GM12878 (cell line): ENCODE measurements at places on chromosomes 4 and X. TPM values are rescaled to one million over a fixed set of nuclear protein-coding genes. Genes with fewer than 3 reads are reported as not detected.

GRCh38 chr4:99856166-99856565 lies 38.1 kb downstream of the LAMTOR3 start:
- H3K27me3 ChIP-seq = no peaks in the 10 kb centered on the region
- peaks cover 42% of the 10 kb centered on the region for H3K4me1 ChIP-seq
- no peak overlapping the region for H3K4me3 ChIP-seq
- no peak for DNase-seq
- H3K36me3 ChIP-seq = peaks cover 14% of the 10 kb centered on the region

GRCh38 chrX:40938423-40938822 lies 146.8 kb upstream of the USP9X start:
- H3K27me3 ChIP-seq = no peaks in the 10 kb centered on the region
- H3K27ac ChIP-seq = no peak overlapping the region
- no peak overlapping the region for H3K4me3 ChIP-seq
- DNase-seq = no peak
- no peaks in the 10 kb centered on the region for H3K36me3 ChIP-seq

DNA sequence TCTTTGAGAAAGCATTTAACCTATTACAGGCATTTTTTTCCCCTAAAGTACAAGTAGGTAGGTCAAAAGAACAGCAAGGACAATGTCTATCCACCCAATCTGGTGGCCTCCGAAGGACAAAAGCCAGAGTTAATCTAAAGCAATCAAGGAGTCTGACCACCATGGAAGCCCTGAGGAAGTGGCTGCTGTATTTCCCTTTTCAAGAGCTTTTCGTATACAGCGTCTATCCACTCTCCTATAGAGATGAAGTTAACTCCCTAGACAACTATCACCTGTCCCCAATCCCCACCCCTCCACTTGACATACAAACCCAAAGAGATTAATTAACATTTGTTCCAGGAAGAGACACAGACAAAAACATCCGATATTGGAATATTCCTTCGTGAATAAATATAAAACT lies 85.5 kb downstream of the SNCA start:
- no peak overlapping the region for H3K27ac ChIP-seq
- peaks cover 2% of the 10 kb centered on the region for H3K27me3 ChIP-seq
- no peaks in the 10 kb centered on the region for H3K36me3 ChIP-seq

- DNase-seq = no peak
- H3K36me3 ChIP-seq = no peaks in the 10 kb centered on the region
- H3K27me3 ChIP-seq = no peaks in the 10 kb centered on the region
- H3K4me1 ChIP-seq = no peaks in the 10 kb centered on the region
Observed at GRCh38 chr4:145580906-145581305, 38.3 kb upstream of the MMAA start.

DNA sequence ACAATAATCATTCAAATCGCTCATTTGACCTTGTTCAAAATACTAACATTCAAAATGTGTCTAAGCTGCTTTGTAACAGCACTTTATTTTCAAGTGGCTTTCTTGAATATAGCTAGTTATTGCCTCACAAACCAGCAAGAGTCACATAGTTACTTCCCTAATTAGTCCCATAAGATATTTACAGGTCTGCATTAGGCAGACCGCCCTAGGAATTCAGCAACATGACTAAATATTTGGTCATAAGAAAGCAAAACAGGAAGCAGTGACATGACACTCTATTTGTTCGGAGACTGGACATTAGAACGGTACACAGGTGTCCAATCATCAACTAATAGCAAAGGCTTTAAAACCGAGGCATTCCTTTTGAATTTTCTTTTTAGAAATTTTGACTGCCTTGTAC lies 262.0 kb downstream of the COL25A1 start:
- H3K4me3 ChIP-seq = no peak overlapping the region
- H3K27me3 ChIP-seq = no peaks in the 10 kb centered on the region
- H3K4me1 ChIP-seq = no peaks in the 10 kb centered on the region
- no peaks in the 10 kb centered on the region for H3K36me3 ChIP-seq
- no peak for DNase-seq

- no peak overlapping the region for H3K27ac ChIP-seq
- peaks cover 22% of the 10 kb centered on the region for H3K4me1 ChIP-seq
- no peak for DNase-seq
- H3K36me3 ChIP-seq = no peaks in the 10 kb centered on the region
- H3K4me3 ChIP-seq = no peak overlapping the region
Observed at GRCh38 chr4:2768921-2769336, 12.8 kb upstream of the TNIP2 start.

DNA sequence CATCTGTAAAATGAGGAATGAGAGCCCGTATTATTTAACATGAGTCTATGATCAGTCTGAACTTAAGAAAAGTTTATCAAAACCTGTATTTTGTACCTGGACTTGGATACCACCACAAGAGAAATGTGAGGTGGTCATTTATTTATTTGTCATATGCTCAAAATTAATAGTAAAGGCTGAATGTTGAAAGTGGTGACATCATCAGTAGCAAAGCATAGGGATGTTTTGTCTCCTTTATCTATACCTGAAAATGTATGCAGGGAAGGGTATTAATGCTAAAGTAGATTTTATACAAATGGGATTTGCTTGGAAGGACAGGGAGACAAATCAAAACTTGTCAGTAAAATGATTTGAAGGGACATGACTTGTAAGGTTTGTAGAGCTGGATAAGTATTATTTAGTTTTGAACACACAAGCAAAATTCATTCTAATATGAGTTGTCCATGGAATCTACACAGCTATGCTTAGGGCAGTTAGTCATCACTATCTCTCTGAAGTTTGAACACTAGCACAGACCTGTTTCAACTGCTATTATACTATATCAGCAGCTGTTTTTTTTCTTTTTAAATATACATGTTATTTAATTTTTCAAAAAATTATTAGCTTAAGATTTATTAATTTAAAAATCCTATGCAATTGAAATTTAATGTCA lies 52.4 kb upstream of the GUCY1A1 start:
- H3K4me1 ChIP-seq = no peaks in the 10 kb centered on the region
- H3K4me3 ChIP-seq = no peak overlapping the region
- no peak for DNase-seq
- no peak overlapping the region for H3K27ac ChIP-seq
- no peaks in the 10 kb centered on the region for H3K36me3 ChIP-seq

DNA sequence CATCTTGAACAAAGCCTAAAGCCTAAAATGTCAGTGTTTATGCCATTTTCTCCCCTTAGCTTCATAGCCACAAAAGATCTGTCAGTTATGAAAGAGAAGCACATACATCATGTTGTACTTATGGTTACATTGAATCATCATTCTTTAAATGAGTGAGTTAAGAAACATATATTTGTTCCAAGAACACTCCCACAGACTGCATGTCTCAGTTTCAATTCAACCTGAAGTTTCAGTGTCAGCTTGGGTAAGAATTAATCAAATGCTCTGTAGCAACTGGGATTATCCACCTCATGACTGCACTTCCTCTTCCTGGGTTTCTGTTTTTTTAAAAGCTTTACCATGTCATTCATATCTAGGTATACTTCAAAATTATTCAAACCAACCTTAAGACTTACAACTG lies 3.9 kb upstream of the TMPRSS11B start:
- no peak for DNase-seq
- 0 out of 2 replicates have a peak, but pooled peaks cover 4% of the 10 kb centered on the region for H3K4me1 ChIP-seq
- no peak overlapping the region for H3K4me3 ChIP-seq
- no peaks in the 10 kb centered on the region for H3K36me3 ChIP-seq

DNA sequence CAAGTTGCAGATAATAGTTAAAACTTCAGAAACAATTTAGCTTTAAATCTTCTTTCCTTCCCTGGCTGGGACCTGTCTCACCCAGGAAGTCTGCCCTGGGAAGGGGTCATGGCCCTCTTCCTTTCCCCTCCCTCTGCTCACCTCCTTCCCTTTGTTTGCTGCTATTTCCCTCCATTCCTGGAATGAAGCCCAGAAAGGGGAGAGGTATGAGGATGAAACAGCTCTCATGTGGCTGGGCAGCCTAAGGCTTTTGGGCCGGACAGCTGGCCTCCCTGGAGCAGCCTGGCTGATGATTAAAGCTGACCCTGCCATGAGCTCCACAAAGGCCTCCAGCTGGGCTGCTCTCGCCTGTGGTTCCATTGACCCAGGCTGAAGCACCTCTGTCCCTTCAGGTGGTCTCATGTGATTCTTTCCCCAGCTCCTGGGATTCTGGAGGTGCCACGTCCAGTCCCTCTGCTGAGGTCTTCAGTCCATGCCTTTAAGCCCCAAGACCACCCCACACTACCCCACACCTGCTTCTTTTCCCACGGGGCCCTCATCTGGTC lies 202.1 kb downstream of the PTTG2 start:
- no peak for DNase-seq
- no peak overlapping the region for H3K27ac ChIP-seq
- no peaks in the 10 kb centered on the region for H3K27me3 ChIP-seq
- no peaks in the 10 kb centered on the region for H3K36me3 ChIP-seq
- H3K4me1 ChIP-seq = peaks cover 10% of the 10 kb centered on the region
- no peak overlapping the region for H3K4me3 ChIP-seq

DNA sequence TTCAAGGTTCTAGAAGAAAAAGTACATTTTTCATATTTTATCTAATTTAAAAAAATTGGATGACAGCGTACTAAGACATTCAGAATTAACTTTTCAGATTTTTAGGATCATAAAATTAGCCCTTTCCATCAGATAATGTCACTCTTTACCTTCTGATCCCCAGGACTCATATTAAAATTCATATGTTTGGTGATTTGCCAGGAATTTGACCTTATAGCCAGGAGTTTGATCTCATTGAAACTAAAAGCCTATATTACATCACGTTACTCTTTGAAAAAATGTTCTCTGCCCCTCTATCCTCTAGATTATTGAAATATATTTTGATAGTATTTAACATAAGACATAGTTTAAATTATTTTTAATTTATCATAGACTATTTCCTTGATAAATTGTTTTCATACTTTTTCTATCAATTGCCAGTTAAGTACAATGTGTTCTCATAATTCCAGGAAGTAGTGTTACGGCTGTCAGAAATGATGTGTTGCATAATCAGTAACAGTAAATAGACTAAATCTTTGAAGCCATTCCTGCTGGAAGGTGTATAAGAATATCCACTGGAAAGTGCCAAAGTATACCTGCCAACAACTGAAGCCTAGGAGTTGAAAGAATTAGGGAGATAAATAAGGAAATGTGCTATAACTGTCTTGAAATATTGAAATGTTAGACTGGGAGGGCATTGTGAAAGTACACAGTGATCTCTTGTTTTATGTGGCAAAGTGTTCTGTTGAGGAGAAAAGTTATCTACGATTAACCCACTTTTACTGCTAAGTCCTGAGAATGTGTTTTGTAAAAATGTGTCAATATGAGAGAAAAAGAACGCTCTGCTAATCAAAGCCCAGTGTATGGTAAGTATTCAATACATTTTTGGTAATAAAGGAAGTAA lies 32.9 kb upstream of the PDGFC start:
- H3K36me3 ChIP-seq = no peaks in the 10 kb centered on the region
- no peak overlapping the region for H3K4me3 ChIP-seq
- no peak overlapping the region for H3K27ac ChIP-seq
- H3K27me3 ChIP-seq = no peaks in the 10 kb centered on the region
- no peak for DNase-seq
- H3K4me1 ChIP-seq = no peaks in the 10 kb centered on the region

- no peaks in the 10 kb centered on the region for H3K4me1 ChIP-seq
- H3K27me3 ChIP-seq = peaks cover 7% of the 10 kb centered on the region
- no peak overlapping the region for H3K4me3 ChIP-seq
- H3K27ac ChIP-seq = no peak overlapping the region
- no peak for DNase-seq
- H3K36me3 ChIP-seq = no peaks in the 10 kb centered on the region
Observed at GRCh38 chrX:119997570-119997969, 54.0 kb upstream of the NKAP start.

- no peak for DNase-seq
- no peaks in the 10 kb centered on the region for H3K4me1 ChIP-seq
- no peaks in the 10 kb centered on the region for H3K36me3 ChIP-seq
- H3K4me3 ChIP-seq = no peak overlapping the region
- no peaks in the 10 kb centered on the region for H3K27me3 ChIP-seq
Observed at GRCh38 chr4:98566361-98567008, 91.9 kb downstream of the TSPAN5 start.

- peaks cover 2% of the 10 kb centered on the region for H3K36me3 ChIP-seq
- H3K27ac ChIP-seq = peak overlapping the region; percentile 92
- peaks cover 32% of the 10 kb centered on the region for H3K4me1 ChIP-seq
- H3K27me3 ChIP-seq = no peaks in the 10 kb centered on the region
Observed at GRCh38 chr4:42488114-42488513, 90.8 kb downstream of the SHISA3 start.

DNA sequence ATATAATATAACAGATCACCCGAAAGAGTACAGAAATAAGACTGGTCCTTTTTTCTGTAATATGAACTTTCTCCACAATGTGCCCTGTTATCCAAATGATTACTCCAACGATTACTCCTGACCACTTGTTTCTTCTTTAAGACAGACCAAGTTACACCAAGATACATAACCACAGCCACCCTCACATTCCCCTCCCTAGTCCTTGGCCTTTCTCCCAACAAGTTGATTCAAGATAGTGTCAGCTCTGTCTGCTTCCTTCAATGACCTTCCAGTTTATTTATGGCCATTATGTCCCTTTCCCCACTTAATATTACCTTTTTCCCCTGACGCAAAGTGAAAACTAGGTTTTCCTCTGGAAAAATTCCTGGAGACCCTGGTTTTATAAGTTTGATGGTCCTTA lies 397.2 kb downstream of the FAM47B start:
- no peak overlapping the region for H3K4me3 ChIP-seq
- no peak overlapping the region for H3K27ac ChIP-seq
- no peak for DNase-seq

DNA sequence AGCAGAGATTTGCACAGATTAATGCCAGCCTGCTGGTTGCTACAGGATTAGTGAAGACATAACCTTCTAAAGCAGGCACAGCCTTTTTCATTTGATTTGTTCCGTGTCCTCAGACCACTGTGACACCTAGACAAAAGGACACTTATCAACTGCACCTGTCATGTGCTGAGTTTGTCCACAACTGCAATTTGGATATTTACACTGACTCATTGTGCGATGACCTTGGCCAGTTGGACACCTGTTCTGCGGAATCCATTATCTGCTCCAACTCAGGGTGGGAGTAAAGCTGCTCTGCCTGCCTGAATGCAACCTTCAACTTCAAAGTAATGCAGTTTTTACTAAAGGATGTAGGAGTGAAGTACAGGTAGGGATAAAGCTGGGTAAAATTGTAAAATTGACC lies 4.1 kb upstream of the NR0B1 start:
- H3K4me3 ChIP-seq = no peak overlapping the region
- no peaks in the 10 kb centered on the region for H3K4me1 ChIP-seq
- no peaks in the 10 kb centered on the region for H3K36me3 ChIP-seq
- H3K27me3 ChIP-seq = no peaks in the 10 kb centered on the region; the same call in 1 of the 2 replicates
- no peak for DNase-seq
- no peak overlapping the region for H3K27ac ChIP-seq

DNA sequence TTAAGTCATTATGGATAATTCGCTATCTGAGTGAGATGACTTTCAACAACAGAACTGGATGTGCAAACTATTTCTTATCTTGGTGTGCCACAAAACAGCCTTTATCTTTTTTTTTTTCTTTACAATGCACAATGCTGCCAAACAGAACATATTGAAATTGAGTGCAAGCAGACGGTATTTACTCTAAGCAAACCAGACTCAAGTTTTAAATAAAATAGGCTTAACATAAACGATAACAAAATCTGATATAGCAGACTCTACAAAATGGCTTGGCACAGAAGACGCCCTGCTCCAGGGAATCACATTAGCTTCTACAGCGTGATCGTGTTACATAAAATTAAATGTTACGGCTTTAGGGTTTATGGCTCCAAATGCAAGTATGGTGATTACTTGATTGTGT lies 9.6 kb upstream of the STK32B start:
- no peaks in the 10 kb centered on the region for H3K27me3 ChIP-seq
- H3K36me3 ChIP-seq = no peaks in the 10 kb centered on the region
- H3K27ac ChIP-seq = no peak overlapping the region
- H3K4me1 ChIP-seq = no peaks in the 10 kb centered on the region
- no peak overlapping the region for H3K4me3 ChIP-seq
- DNase-seq = no peak

The CASP6 gene
- total RNA-seq = 18.1 and 20.0 TPM in 2 replicates

The PRR32 gene
- not detected in 2 replicates for total RNA-seq

The FAM184B gene
- total RNA-seq = not detected in 2 replicates

The USP38 gene
- total RNA-seq = 19.0 and 20.3 TPM in 2 replicates

The ZDHHC15 gene
- total RNA-seq = 0.05 TPM in 1 of 2 replicates, not detected in the other

The TLR3 gene
- total RNA-seq = not detected in 2 replicates

The PRSS48 gene
- total RNA-seq = not detected in 2 replicates
